MV-4-11 (cell line): ENCODE measurements at places on chromosomes 13 and 19.
A peak's percentile ranks its signal among the peaks of the same experiment; 100 is the strongest.

DNA sequence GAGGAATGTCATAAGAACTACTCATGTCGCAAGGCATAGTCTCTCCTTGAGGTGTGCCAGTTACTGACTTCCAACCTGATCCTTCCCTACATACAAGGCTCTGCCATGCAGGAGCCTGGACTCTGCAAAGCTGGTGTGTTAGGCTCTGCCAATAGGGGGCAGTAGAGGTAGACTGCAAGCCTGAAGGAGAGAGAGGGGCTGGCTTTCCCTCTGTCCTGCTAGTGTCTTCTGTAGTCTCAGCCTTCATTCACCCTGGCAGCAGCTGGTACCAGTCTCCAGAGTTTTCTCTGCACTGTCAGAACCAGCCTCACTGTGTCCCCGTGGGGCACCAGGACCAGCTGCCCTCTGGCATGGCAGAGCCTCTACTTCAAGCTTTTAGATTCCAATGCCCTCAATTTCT is 14.5 kb downstream of the SHISA2 start:
- no peak for DNase-seq

DNA sequence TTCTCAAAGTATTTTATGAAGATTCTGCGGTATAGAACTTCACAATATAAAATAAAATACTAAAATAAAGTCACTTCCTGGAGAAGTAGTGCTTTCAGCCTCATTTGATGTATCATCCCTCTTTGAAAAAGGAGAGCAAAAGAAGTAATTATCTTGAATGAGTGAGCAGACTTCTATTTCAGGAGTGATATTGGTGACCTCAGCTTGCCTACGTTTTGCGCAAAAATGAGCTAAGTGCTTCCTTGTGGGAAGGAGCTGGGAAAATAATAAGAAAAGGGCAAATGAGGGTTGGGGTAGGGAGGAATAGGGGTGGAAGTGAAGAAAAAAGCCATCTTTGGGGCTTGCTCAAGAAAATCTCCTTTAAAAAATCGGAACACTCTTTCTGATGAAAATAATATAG is 1773.6 kb downstream of the OLFM4 start:
- DNase-seq: no peak

DNA sequence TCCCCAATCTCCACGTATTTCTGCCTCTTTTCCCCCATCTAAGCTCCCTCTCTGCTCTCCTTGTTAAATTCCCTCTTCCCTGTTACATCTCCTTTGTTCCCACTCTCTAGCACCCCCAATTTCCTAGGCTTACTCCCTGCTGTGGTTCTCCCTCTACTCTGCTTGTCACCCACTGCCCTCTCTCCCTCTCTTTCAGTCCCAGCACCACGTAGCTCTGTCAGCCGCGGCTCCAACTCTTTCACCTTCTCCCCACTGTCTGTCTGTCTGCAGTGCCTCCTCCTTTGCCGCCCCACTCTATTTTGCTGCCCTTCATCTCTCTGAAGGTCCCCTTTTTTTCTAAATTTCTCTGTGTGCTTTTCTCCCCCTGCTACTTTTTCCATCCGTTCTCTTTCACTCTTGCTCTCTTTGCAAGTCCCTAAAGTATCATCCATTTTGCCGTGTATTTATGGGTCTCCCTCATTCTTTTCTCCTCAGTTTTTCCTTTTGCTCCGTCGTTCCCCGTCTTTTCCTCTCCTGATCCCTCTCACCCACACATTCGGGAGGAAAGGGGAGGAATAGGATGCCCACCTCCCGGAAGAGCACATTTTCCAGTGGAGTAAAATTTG is 937 bp downstream of the ZNF841 start:
- no peak for DNase-seq

DNA sequence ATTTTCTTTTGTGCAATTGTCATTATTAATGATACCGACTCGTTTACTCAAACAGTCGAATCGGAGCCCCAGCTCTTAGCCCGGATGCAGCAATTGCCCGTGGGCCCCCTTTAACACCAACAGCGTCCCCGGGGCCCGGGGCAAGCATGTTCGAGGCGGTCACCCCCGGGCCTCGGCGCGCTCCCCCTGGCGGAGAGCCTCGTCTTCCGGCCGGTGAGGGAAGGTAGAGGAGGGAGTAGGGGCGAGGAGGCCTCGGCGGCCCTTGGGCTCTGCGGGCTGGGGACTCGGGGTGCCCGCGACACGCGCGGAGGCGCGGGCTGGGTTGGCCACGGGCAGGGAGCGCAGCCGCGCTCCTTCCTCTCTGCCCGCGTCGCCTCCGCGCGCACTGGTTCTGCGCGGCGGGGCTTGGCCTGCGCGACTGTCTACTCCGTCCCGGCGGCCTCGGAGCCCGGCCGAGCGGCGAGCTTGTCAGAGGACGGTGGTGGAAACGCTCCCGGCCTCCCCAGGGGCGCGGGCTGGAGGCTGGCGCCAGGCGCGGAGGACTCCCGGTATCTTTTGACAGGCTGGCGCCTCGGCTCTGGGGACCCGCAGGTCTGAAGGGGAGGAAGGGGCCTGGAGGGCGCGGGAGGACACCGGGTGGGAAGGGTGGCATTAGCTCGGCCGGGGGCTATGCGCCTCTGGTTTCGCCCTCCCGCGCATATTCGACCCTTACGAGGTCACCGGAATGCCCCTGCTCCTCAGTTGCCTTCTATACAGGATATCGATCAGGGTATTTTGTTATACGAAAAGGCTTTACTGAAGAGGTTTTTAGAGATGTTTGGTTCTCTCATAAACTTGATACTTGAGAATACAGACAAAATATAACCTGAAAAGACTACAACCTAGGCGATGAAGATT is 1.5 kb downstream of the BIVM start:
- peak; percentile 52 for DNase-seq

- DNase-seq: no peak
These were observed 87.8 kb upstream of the C1QTNF9B start for GRCh38 chr13:23985060-23985459.

DNA sequence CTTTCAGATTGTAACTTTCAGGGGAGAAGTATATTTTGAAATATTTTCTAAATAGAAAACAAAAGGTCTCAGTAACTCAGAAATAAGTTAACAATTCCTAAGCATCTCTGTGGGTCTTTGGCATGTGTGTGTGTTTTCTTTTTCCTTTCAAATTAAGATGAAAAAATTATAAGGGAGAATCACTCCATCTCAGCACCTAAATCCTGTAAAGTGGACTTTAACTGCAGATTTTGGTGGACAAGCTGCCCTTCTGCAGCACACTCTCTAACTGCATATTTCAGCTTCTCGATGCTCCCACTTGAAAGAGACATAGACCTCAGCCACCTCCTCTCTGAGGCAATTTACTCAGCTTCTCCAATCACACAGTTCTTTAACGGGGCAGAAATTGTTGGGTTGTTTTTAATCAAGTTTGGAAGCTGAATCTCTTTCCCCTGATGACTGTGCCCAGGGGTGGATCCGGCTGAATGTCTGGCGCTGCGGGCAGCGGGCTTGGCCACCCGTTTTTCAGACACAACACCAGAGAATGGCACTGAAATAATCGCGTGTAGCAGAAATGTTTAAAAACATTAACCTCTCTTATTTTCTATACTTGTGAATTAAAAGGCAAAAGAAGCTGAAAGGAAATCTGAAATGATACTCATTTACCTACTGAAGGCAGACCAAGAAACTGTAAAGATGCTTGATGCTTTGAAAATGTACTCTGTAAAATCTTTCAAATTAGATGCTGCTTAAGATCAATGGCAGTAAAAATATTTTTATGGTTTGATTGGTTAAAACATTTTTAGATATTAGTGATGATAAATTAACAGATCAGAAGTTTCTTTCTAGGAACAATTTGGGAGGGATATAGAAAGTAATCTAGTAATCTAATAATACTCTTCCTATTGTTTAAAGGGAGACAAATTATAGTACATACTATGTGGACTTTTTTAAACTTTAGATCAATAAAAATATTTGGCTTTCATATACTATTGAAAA is 12.4 kb downstream of the ZIC2 start:
- no peak for DNase-seq

DNA sequence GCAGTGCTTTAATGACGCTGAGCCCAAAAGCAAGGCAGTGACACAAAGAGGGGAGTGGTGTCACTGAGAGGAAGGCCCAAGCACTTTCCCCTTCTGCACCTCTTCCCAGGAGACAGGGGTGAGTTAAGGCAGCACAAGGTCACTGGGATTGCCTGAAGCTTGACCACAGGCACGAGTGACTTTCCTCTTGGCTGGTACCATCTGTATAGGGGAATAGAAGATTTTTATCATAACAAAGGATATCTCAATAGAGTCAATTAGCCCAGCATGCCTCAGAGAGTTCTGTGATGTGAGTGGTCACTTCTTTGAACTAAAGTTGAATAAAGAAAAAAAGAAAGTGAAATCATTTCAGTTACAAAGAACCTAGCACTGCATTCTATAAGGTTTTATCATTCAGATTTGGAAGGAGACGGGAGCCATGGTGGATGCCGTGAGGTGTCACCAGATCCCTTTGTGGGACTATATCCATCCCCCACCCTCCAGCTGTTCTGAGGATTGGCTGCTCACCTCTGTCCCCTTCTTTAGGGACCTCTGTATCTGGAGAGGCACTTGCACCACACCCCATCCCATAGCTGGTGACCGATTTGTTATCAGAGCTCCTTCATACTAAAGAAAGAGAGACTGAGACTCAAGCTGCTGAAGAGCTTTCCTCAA is 291.2 kb downstream of the DCT start:
- DNase-seq: no peak

GRCh38 chr13:84446972-84447639 is 564.8 kb upstream of the SLITRK1 start:
- DNase-seq: no peak

DNA sequence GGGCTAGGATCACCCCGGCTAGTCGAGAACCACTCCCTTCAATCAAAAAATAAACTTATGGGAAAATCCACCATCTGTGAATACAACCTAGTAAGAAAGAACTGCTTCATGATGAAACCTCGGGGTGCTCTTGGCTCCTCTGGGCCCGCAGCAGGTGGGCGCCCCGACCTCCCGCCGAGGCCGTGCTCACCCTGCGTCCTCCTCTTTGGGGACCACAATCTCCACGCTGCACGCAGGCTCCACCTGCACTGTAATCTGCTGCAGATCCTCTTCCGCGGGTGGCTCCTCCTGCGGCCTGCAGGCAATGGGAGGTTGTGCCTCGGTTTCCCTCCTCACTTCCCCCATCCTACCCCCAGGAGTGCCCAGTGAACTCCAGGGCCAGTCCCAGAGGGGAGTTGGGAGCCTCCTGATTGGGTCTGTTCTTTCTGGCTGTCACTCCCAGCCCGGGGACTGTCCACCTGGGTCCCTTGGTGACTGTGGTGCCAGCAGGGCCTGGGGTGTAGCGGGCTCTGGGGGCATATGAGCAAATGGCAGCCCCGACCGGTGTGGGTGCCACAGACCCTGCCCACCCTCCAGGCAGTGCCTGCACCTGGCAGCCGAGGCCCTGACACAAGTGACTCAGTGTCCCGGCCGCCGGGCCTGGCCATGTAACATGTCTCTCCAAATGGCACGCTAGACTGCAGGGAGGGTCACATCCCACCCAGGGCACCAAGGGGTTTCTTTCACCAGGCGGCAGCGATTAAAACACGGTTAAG is 15.1 kb upstream of the CACTIN start:
- DNase-seq: no peak

DNA sequence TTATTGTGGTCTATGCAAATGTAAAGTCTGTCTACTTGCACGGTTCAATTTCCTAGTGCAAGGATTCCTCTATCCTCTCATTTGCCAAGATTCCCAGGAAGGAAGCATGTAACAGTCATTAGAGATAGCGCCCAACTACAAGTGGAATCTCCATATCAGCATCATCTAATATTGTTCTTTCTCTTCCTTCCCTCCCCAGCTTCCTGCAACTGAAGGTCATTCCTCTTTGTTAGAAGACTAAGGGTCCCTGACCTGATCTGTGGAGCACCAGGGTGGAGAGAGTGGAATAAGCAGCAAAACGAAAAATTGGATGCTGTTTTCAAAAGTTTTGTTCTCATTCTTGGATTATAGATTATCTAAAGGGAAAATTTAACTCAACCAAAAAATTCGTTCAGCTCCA is 714.0 kb downstream of the DIAPH3 start:
- DNase-seq: no peak

- DNase-seq: no peak
These were observed 550.1 kb downstream of the SLITRK6 start for GRCh38 chr13:85249151-85249550.

- peak; percentile 89 for DNase-seq
These were observed 144.1 kb downstream of the DPF1 start for GRCh38 chr19:38079926-38080380.

- no peak for DNase-seq
These were observed at the start of gene ZNF358 for GRCh38 chr19:7515645-7516151. ZNF358 (plus strand) TSS chr19:7516103; CDS start chr19:7519243, 3,140 bp downstream.

DNA sequence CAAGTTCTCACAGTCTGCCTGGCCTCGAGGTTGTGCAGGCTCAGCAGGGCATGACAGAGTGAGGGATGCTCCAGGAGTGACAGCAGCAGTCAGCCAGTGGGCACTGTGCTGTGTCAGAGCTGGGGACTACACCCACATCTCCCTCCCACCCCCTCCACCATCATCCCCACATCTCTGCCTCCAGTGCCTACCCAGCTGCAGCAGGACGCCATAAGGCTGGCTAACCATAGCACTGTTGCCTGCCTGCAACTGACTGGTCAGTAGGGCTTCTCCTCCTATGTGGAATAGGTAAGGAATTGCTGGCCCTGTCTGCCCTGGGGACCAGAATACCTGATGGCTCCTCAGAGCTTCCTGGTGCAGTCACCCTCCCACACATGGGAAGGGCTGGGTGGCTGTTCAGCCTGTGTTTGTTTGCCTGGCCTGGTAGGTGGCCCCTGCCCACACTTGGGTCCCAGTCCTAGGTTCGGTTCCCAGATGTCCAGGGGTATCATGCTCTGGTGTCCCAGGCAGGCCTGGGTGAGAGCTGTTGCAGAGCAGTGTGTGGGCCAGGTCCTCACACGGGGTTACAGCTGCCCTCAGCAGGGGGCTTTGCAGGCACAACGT is 15.7 kb downstream of the GPI start:
- DNase-seq: no peak

DNA sequence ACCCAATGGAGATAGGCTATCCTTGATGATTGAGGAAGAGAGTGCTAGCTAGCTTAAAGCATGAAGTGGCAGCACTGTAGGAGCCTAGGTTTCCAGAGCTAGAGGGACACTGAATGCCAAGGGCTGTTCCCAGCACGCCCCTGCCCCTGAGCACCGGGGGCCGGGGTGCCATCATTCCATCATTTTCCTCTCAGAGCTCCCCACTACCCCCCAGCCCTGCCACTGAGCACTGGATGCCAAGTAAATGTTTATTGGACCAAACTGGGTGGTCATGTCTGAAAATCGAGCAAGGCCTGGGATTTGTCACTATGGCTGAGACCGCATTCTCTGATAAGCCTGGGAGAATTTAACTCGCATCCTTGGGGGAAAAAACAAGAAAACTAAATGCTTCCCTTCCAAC is 142.8 kb downstream of the STK24 start:
- DNase-seq: no peak
